Stimulated activated CD8-positive, alpha-beta memory T cell treated with anti-CD3 and anti-CD28 coated beads, Interleukin-4, amount 100 ng/mL, for 1 hour (primary cell): ENCODE measurements at places on chromosomes 4 and X.

- no peak for DNase-seq
These were observed 54.2 kb upstream of the SPANXN3 start for GRCh38 chrX:143571521-143571920.

DNA sequence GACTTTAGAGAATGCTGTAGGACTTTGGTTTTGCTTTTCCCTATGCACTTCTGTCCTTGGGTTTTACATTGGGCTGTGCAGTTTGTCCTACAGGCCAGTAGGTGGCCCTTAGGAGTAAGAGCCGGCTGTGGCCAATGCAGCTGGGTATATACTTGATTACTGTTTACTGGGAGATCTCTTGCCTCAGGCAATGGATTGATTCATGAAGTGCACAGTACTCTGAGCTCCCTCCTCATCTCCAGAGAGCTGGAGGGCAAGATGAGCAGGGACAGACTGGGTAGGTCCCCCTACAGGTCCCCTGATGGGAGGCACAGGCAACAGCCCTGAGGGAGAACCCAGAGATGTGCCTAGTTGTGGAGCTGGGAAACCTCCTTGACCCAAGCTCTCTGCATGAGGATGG lies 103.8 kb upstream of the QRFPR start:
- no peak for DNase-seq

GRCh38 chrX:16014171-16014570 lies 109.2 kb upstream of the GRPR start:
- DNase-seq, result no peak

GRCh38 chr4:180261346-180261745 lies 1981.9 kb upstream of the TENM3 start:
- no peak for DNase-seq

DNA sequence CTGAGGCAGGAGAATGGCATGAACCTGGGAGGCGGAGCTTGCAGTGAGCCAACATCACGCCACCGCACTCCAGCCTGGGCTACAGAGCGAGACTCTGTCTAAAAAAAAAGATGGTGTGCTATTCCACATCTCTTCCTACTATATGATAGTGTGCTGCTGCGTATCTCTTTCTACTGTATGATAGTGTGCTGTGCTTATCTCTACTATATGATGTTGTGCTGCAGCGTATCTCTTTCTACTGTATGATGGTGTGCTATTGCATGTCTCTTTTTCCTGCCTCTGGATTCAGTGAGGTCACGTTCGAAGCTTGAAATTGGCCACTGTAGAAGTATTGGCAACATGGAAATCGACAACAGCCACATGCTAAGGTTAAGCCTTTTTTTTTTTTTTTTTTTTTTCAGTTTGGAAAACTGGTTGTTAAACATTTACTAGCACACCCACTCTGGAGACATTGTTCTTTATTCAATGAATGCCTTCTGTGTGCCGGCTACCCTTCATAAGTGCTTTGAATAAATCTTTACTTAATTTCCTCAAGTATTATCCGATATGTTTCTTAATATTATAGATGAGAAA lies 31.0 kb downstream of the ARFIP1 start:
- no peak for DNase-seq

- no peak for DNase-seq
These were observed 2.5 kb downstream of the PDGFC start for GRCh38 chr4:156969101-156969500.

DNA sequence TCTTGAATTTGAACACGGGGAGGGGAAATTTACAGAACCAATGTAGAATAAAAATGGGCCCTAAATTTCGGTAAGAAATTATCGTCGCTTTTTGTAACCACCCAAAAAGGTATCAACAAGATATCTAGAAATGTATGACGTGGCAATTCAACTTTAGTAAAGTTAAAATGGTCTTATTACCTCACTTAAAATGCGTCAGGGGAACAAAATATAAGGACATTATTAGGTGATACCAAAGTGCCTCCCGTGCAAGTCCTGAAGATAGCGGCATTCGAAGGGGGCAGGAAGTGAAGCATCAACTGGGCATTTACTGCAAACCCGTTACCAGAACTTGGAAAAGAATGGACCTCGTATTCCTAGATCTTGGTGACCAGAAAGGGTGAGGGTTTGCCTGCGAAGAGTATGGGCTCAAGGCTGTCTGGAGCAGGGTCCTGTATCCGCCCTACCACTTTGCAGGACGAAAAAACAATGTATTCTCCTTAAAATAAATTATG lies 980 bp downstream of the AP1S2 start:
- DNase-seq, result no peak

GRCh38 chr4:152828122-152828521 lies 48.4 kb downstream of the ARFIP1 start:
- no peak for DNase-seq

DNA sequence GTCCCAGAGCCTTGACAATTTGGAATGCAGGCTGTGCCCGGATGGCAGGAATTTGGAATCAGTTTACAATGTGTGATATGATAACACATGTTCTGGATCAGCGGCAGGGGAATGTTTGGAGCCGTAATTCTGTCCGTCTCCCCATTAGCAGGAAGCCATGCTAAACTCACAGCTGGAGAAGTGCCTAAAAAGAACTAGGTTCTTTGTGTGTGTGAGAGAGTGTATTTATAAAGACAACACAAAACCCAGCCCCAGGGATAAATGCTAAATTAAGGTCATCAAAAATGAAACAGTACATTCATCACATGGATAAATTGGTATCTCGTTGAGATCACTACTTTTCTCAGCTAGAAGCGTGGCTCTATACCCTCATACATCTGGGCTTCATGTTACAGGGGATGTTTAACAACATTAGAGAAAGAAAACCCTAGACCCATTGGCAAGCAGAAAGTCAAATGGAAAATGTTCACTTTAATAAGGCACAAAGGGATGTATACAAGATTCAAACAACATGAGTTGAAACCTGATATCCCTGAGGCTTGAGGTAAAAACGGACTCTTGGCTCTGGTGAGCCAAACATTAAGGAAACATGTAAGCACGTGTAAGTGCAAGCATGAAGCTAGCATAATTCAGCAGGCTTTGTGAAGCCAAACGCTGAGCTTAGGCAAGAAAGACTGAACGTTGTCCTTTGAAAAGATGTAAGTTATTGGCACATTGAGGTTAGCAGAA lies 18.0 kb upstream of the TMEM131L start:
- no peak for DNase-seq

DNA sequence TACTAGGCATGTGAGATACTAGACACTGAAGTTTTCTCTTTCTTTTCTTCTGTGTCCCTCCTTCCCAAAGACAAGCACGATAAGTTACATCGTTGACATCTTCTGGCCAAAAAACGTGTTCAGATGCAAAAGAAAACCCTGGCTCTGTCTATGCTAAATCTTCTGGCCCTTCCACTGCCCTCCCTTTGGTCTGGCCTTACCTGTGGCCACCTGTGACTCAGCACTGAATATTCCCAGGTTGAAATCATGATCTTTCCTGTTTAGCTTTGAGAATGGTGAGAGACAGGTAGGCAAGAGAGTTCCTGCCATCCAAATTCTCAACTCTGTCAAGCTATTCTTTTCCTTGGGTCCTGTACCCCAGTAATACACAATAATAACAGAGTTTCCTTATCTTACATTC lies 12.3 kb downstream of the CLCN5 start:
- no peak for DNase-seq

DNA sequence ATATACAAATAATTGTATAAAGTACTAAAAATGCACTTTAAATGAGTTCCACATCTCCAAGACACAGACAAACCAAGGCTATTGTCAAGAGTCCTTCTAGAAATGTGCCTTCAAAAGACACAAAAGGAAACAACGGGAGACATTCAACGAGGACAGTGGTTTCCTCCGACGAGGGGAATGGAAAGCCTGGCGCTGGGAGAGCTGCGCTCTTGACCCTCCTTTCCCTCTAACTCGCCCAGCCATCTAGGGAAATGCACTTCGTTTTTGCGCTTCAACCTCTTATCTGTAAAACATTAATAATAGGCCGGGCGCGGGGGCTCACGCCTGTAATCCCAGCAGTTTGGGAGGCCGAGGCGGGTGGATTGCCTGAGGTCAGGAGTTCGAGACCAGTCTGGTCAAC lies 37.0 kb downstream of the ZFP42 start:
- DNase-seq, result no peak

DNA sequence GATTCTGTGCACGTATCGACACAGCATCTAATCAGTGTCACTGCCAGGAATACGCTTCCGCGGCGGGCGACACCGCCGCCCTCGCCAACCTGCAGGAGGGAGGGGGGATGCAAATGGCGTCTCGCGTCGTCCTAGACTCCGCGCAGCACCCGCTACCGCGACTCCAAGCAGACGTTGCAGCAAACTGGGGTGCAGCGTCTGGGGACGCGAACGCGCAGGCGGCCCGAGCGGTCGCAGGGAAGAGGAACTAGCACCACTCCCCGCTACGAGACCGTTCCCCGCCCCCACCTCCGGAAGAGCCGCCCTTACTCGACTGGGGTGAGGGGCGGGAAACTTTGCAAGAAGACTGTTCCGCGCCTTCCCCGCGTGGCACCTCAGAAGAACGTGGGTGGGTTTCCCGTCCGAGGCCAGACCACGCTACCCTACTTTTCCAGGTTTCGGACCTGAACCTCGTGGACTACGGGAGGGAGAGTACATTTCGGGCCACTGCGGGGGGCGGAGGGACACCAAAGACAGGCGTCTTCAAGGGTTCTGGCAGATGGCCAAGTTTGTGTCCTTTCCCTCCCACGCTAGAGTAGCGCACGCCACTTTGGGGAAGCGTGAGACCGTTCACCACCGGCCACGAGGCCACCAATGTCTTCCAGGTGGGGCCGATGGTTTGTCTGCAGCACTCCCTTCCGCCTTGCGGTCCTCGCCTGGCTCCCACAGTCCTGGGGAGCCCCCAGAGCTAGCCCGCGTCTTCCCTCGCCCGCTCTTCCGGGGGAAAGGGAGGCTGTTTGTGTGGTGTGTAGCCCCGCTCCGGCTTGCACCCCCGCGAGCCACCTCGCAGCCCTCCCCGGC lies 78.0 kb upstream of the BCOR start:
- peak; percentile 41 for DNase-seq

DNA sequence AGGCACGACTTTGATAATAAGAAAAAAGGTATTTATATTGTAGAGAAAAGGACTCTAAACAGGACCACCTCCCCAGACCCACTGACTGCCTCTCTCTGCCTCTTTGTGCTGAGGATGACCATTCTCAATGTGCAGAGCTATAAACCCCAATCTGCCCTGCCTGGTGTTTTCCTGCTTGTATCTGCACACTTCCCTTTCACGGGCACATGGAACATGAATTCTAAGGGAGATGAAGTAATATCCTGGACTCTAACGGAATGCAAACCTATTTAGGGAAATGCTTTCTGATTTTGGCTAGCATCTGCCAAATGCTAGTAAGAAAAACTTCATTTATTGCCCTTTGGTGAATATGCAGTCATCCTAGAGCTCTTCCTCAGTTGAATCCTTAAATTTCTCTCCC lies 2.4 kb downstream of the DIPK2B start:
- no peak for DNase-seq

- DNase-seq, result no peak
These were observed 770 bp downstream of the SMAD1 start for GRCh38 chr4:145482209-145483037.

DNA sequence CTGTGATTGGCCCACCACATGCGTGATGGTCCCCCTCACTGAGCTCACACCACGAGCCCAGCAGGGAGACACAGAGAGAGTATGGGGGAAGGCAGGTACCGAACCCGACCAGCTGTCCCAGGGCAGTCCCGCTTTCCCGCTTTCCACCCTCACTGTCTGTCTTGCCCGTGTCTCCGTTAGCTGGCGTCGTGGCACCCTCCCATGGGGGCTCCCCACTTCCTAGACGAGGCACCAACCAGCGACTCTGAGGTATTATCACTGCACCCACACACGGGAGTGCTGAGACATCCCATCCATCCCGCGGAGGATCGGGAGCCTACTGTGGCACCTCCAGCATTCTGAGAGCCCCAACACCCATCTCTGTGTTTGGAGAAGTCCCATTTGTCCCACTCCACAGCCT lies 43.0 kb upstream of the NHSL2 start:
- DNase-seq, result no peak

DNA sequence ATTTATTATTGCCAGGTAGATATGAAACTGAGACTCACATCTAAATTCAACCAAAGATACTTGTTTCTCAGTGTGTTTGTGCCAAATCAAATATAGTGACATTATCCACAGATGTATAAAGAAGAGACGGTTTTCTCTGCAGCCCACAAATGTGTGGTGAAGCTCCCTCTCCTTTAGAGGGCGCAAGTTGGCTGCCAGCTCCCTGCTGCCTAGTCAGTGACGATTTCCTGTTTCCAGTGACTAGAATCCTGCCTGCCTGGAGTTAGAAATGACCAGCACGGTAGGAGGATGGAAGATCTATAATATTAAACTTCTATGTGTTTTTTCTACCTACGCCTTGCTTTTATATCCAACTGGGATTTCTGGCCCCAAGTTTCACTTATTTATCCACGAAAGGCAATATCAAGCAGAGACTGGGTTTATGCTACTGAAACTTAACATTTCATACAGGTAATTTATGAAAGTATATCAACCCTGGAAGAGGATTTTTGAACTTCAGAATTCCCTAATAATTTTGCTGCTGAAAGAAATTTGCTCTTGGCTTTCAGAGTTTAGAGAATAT lies 1793.7 kb upstream of the TENM3 start:
- DNase-seq, result no peak

DNA sequence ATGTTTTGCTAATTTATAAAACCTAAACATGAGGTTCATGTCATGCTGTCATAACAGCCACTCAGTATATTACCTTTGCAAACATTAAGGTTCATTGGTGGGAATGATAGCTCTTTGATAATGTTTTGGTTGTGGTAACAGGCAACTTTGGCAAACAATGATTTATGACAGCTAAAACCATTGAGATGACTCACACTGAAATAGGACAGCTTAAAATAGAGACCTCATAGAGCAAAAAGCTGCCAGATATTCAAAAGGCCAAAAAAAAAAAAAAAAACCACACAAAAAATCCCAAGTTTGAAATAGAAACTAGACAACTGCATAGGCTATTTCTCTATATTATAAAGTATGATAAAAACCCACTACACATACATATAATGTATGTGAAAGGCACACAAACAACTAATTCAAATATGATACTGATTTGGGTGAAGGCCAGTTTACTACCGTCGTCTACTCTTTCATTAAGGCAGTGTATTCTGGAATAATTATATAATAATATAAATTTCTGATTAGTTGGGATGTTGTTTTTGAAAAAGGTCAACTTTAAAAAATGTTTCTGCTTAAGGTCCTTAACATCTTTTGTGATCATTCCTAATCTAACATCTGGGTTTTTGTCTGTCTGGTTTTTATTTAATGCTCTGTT lies 646.0 kb upstream of the PITX2 start:
- no peak for DNase-seq

DNA sequence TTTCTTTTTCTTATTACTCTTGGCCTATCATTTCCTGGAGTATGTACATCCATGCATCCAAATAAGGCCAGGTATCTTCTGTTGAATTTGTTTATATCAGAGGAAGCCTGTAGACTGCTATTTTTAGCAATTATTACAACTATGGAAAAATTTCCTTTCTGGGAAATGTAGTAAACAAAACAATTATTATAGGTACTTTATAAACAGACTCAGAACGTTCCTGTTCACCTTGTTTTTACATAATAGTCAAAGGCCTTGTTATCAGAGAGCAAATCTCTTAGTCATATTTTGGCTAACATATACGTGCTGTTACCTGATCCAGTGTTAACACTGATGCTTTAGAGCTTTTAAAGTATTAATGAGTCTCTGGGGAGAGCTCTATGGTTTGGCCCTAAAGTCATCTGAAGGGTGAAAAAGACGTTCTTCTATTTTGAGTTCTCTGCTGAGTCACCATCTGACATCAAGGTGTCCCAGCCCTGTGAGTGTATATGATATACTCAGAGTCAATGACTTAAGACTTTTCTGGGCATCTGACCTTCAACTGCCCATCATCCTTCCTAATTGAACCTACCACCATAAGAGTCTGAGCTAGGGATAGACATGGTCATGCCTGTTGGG lies 7.3 kb downstream of the SPARCL1 start:
- DNase-seq, result no peak
